ENCODE measurements at places on chromosomes 4 and X. TPM values are rescaled to one million over a fixed set of nuclear protein-coding genes. Genes with fewer than 3 reads are reported as not detected.

The NAP1L3 gene
- polyA plus RNA-seq: 0.26 TPM

The GDI1 gene
- polyA plus RNA-seq: 63.5 TPM

The COX7B2 gene
- polyA plus RNA-seq: not detected

The UBE2A gene
- 54.3 TPM for polyA plus RNA-seq

The STOX2 gene
- 3.3 TPM for polyA plus RNA-seq

The KLF8 gene
- 30.4 TPM for polyA plus RNA-seq

The IL1RAPL2 gene
- not detected for polyA plus RNA-seq

The PABPC5 gene
- polyA plus RNA-seq: 0.19 TPM

The ADGRG2 gene
- 0.29 TPM for polyA plus RNA-seq

The ESX1 gene
- not detected for polyA plus RNA-seq

The SMIM10L2A gene
- polyA plus RNA-seq: 0.76 TPM

The RHOXF1 gene
- polyA plus RNA-seq: 0.24 TPM

The ZCCHC18 gene
- 0.71 TPM for polyA plus RNA-seq

The CDKL5 gene
- 1.6 TPM for polyA plus RNA-seq

The HS6ST2 gene
- 0.81 TPM for polyA plus RNA-seq

The MGAT4D gene
- not detected for polyA plus RNA-seq

The SSX1 gene
- polyA plus RNA-seq: not detected

The SSX4B gene
- polyA plus RNA-seq: not detected

The MRFAP1L1 gene
- polyA plus RNA-seq: 47.1 TPM

The DCAF16 gene
- polyA plus RNA-seq: 7.3 TPM

The LPAR4 gene
- polyA plus RNA-seq: 0.05 TPM

The FGF5 gene
- polyA plus RNA-seq: 0.01 TPM

The MAGEA12 gene
- not detected for polyA plus RNA-seq

The CLIC2 gene
- 2.8 TPM for polyA plus RNA-seq

The NWD2 gene
- polyA plus RNA-seq: under 0.01 TPM

The ANAPC10 gene
- polyA plus RNA-seq: 6.2 TPM

The UGT8 gene
- 1.3 TPM for polyA plus RNA-seq

The ATP2B3 gene
- polyA plus RNA-seq: not detected

The ADH1A gene
- not detected for polyA plus RNA-seq

The ZFYVE28 gene
- 5.4 TPM for polyA plus RNA-seq

The MECP2 gene
- polyA plus RNA-seq: 9.3 TPM
